ENCODE measurements at places on chromosomes 1 and 21.

DNA sequence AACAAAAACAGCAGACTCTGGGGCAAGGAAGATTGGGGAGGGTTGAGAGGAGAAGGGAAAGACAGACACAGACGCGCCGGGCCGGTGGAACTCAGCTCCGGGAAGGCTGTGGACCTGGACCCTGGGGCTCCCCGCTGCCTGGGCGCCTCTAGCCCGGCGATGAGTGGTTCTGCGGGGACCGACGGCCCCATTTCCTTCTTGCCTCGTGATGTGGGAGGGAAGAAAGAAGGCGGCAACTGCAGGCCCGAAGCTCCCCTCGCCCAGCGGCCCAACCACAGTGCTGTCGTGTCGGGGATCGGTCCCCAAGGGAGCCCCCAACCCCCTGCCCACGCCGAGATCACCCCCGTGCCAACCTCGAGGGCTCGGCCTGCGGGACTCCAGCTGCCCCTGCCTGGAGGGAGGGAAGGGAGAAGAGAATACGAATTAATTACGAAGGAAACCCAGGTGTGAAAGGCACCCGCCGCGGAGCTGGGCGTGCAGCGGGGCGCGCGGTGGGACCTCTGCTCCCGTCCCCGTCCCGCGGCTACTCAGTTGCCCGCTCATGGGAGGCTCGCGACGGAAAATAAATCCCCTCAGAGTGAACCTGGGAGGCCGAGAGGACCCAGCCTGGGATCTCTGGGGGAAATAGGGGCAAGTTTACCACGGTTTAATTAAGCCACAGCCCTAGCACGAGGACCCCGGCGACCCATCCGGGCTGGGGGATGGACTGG lies 7.4 kb downstream of the FOXD3 start:
- no peak for DNase-seq

DNA sequence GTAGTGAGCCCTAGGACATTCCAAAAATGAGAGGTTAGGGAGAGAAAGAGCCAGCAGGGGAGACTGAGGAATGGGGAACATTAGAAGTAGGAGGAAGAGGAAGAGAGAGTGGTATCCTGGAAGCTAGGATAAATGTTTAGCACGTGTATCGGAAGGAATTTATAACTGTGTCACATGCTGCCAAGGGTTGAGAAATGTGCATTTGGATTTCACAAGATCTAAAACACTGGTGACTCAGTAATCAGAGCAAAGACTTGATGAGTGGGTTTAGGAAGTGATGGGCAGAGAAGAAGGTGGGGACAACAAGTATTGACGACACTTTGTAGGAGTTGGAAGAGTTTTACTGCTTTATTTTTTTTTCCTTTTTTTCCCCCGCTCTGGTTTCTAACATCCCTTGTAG lies 193.9 kb downstream of the FMN2 start:
- no peak for DNase-seq

DNA sequence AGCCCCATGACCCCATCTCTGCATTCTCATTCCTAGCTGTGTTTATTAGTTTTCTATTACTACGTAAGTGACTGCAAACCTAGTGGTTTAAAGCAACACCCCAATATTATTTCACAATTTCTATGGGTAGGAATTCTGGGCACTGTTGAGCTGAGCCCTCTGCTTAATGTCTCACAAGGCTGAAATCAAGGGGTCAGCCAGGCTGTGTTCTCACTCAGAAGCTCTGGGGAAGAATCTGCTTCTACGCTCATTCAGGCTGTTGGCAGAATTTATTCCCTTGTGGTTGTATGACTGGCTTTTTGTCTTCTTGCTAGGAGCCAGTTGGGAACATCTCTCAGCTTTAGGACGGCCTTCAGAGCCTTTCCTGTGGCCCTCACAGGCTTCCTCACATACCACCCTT lies 181.0 kb downstream of the GIPC2 start:
- DNase-seq = no peak

- DNase-seq = no peak
These were observed 3.5 kb upstream of the RAP1A start for GRCh38 chr1:111615870-111616715.

- DNase-seq = no peak
These were observed 38.1 kb downstream of the AZIN2 start for GRCh38 chr1:33119050-33119449.

GRCh38 chr21:14115646-14116045 lies 95.1 kb downstream of the LIPI start:
- DNase-seq = no peak

GRCh38 chr1:82218846-82219245 lies 418.1 kb downstream of the ADGRL2 start:
- DNase-seq = no peak

DNA sequence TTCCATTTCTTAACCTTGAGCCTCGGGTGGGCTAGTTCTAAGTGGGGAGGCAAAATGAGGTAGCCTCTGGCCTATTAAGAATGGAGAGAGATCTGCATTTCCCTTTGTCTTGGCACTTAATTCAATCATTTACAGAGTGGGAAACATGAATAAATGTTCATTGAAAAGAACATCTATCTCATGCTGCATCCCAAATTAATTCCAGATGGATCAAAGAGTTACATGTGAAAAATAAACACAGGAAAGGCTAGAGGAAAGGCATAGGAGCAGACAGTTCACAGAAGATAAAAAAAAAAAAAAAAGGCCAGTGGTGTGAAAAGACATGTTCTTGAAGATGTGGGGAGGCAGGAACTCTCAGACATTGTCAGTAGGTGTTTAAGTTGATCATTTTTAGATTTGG lies 35.7 kb upstream of the EPS8L3 start:
- no peak for DNase-seq

DNA sequence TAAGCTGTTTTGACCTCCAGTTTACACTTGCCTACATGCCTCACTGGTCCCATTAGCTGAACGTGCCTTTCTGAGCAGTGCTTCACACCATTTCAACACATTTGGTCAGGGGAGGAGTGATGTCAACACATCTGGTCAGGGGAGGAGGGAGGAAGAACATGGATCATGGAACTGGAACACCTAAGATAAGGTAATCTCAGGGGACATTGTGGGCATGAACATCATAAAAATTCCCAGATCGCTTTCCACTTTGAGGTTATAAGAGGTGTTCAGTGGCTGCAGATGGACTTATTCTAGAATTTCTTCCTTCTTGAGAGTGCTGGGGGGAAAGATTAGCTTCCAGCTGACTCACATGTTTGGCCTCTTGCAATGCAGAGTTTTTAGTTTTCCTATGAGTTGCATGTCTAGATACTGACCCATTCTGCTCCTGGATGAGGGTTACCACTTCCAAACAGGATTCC lies 2.0 kb downstream of the QSOX1 start:
- DNase-seq = no peak

DNA sequence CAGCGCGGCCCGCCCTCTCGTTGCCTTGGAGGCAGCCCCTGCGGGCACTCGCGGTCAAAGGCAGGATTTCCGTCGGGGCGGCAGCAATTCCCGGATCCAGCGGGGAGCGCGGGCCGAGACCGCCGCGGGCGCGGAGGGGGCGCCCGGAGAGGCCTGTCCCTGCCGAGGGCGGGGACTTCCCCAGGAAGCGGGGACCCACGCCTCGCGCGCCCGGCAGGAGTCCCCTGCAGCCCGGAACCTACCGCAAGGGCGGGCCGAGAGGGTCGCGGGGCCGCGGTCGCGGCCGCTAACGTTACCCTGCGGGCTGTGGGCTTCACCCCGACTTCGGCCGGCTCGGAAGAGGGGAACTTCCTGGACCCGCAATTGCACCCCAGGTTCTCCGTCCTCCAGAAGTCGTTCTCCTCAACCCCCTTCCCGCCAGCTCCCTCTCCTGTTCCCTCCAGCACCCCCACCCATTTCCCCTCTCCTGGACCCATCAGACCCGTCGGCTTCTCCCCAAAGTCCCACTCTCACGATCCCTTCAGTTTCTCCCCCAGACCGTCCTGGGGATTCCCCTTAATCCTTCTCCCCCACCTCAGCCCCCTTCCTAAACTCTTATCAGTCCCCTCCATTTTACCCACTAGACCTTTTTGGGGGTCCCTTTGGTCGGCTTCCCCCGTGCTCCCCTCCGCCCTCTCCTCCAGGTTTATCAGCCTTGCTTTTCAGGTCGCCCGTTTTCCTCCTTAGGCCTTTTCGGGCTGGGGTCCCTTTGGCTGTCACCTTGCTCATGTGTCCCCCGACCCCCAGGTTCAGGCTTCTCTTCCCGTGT lies 604 bp downstream of the FGR start:
- DNase-seq = peak; percentile 64

DNA sequence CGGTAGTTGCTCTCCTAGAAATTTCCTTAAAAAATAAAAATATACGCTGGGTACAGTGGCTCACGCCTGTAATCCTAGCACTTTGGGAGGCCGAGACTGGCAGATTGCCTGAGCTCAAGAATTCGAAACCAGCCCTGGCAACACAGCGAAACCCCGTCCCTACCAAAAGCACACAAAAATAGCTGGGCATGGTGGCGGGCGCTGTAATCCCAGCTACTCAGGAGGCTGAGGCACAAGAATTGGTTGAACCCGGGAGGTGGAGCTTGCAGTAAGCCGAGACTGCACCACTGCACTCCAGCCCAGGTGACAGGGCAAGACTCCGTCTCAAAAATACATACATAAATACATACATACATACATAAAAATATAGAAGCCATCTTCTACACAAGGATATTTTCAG lies 262.8 kb downstream of the AKT3 start:
- no peak for DNase-seq

DNA sequence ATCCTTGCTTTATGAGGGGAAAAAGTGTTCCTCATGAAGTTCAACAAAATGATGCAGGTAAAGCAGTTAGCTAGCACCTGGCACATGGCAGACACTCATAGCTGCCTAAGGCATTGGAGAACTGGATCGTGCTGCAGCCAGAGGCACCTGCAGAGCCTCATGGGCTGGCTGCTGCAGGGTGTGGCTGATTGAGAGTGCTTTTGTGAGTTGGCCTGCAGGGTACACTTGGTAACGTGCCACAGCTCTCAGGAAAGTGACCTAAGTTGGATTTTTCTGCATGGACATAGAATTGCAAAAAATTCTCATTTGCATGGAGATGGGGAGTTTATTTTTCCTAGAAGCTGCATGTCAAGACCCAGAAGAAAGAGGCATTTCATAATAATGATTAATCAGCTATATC lies 31.6 kb upstream of the IL20 start:
- DNase-seq = no peak

DNA sequence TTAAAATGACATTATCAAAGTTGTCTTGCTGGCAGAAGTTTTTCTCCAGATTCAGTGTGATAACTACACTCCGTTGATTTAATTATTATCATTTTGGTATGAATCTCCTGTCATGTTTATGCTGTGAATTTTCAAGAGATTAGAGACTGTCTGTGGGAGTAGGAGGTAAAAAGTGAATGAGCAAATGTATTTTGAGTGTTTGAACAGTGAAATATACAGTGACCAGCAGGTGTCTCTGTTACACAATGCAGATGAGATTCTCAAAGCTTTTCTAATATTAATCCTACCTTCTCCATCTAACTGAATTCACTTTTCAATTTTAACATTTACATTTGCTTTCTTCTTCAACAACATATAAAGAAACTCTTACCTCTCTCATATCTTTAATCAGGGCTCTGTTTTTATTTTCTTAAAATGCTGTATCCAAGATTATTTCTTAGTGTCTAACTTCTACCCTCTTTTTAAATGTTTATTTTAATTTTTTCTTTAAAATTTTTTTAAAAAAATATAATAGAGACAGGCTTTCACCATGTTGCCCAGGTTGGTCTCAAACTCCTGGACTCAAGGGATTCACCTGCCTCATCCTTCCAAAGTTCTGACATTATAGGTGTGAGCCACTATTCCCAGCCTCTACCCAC lies 20.9 kb upstream of the HSPA13 start:
- no peak for DNase-seq

- DNase-seq = no peak
These were observed 26.6 kb downstream of the CLIC6 start for GRCh38 chr21:34695434-34695833.

GRCh38 chr1:233114159-233114558 lies 163.7 kb downstream of the NTPCR start:
- DNase-seq = no peak

DNA sequence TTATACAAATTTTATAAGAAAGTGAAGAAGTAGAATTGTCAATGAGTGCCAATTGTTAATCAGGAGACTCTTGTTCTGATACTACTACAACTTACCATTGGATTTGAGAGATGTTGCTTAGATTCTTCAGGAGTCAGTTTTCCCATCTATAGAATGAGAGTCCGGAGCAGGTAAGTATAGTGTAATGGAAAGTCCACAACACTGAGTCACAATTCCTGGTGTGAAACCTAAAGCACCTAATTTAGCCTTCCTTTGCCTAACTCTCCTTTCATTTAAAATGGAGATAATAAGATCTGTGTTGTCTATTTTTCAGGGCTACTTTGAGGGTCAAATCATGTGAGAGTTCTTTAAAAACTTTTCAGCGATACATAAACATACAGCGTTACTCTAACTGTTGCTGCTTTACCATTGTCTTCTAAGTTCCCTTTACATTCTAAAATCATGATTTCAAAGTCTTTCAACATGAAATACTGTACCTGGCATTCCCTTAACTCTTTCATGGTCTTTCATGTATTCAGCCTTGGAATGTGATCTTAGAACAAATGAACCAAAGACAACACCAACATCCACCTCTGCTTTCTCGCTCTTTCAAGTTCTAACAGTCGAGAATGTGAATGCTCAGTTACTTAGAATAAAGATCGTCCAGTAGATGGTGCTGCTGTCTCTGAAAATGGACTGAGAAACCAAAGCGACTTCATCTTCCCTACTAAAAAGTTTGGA lies 90.9 kb downstream of the SLC30A10 start:
- DNase-seq = peak; percentile 24

GRCh38 chr1:186976700-186977099 lies 148.0 kb downstream of the PLA2G4A start:
- DNase-seq = peak; percentile 4

DNA sequence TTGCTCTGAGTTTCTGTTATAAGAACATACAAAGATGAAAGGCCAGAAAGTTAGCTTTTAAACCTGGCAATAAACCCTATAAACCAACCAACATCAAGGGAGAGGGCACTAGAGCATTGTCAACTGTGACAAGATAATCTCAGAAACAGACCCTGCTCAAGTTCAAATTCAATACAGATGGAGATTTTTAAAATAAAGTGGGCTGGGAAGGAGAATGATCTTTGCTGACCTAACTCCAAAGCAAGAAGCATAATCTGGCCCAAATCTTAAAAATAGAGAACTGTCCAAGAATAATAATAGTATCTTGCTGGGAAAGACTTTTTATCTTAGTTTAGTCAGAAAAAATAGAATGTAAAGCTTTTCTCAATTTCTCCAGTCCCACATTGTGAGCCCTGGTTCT lies 485.5 kb downstream of the DISC1 start:
- no peak for DNase-seq

All from nephron progenitor cell (in vitro differentiated cells).